CD8-positive, alpha-beta memory T cell (primary cell): ENCODE measurements at places on chromosomes 12 and 14. TPM values are rescaled to one million over a fixed set of nuclear protein-coding genes. Genes with fewer than 3 reads are reported as not detected.

The COCH gene
- total RNA-seq = 1.9 TPM

The SERPINA10 gene
- total RNA-seq = not detected

The RAB21 gene
- total RNA-seq = 100 TPM

The KRT85 gene
- total RNA-seq = not detected

The C1QL4 gene
- total RNA-seq = not detected

The SLC2A14 gene
- 0.15 TPM for total RNA-seq

The PLEKHG7 gene
- not detected for total RNA-seq

The LTBP2 gene
- total RNA-seq = 0.24 TPM

The SMOC1 gene
- not detected for total RNA-seq

The HOXC5 gene
- total RNA-seq = not detected

The LUM gene
- not detected for total RNA-seq

The RERG gene
- total RNA-seq = not detected

The ULK1 gene
- total RNA-seq = 18.7 TPM
